ENCODE measurements at places on chromosomes 11 and 22.
A peak's percentile ranks its signal among the peaks of the same experiment; 100 is the strongest.

DNA sequence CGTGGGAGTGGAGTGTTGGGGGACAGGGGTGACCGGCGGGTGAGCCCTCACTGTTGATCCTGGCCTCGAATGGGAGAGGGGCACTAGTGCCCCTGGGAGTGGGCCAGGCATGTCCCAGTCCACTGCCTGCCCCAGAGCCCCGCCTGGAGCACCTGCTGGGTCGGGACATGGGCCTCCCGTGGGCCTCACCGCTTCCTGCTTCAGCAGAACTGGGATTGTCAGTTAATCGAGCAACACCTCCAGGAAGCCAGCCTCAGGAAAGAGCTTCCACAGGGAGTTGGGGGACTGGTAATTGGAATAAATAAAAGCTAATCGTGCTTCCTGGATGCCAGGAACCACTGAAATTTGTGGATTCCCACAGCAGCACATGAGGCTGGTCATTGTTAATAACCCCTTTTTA, 43.8 kb downstream of the PARVB start:
- H3K4me1 ChIP-seq, result peaks cover 6% of the 10 kb centered on the region
- H3K4me3 ChIP-seq, result no peak overlapping the region
- no peak overlapping the region for H3K27ac ChIP-seq
- H3K36me3 ChIP-seq, result no peaks in the 10 kb centered on the region
- no peak for ATAC-seq
- no peaks in the 10 kb centered on the region for H3K27me3 ChIP-seq

- peaks cover 55% of the 10 kb centered on the region for H3K36me3 ChIP-seq
- no peak for ATAC-seq
- H3K27me3 ChIP-seq, result no peaks in the 10 kb centered on the region
- H3K27ac ChIP-seq, result peak overlapping the region; percentile 35
- no peak overlapping the region for H3K4me3 ChIP-seq
Measured at GRCh38 chr11:74069146-74070046, 60.5 kb upstream of the UCP3 start.

DNA sequence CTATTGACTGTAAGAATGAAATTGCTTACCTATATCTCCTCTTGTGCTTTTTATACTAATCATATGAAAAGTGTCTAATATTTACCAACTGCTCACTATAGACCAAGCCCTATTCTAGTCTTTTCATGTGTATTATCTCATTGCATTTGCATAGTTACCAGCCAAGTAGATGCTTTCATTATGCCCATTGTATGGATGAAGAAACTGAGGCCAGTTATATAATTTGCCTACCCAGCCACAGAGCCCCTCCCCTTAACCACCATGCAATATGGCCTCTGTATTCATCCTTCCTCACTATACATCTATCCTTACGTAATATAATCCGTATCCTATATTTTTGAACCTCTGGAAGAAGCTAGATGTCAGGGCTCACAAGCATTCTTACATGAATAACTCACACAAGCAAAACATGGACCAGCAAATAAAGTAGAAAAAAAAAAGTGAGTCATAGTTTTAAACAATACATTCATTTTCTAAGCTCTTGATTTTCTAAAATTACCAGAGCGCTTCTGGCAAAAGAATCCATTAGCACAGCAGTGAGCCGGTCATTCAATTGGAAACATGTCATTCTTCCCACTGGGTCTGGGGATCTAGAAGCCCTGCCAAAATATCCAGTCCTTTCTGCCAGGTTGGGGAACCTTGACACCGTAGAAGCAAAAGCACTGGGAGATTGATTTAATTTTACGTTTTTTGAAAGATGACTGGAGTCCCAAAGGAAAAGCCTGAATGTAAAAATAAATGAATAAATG, 80.0 kb downstream of the C11orf91 start:
- H3K27ac ChIP-seq, result no peak overlapping the region
- H3K36me3 ChIP-seq, result no peaks in the 10 kb centered on the region
- no peak for ATAC-seq
- H3K4me1 ChIP-seq, result no peaks in the 10 kb centered on the region
- H3K27me3 ChIP-seq, result peaks cover 16% of the 10 kb centered on the region
- H3K4me3 ChIP-seq, result no peak overlapping the region

DNA sequence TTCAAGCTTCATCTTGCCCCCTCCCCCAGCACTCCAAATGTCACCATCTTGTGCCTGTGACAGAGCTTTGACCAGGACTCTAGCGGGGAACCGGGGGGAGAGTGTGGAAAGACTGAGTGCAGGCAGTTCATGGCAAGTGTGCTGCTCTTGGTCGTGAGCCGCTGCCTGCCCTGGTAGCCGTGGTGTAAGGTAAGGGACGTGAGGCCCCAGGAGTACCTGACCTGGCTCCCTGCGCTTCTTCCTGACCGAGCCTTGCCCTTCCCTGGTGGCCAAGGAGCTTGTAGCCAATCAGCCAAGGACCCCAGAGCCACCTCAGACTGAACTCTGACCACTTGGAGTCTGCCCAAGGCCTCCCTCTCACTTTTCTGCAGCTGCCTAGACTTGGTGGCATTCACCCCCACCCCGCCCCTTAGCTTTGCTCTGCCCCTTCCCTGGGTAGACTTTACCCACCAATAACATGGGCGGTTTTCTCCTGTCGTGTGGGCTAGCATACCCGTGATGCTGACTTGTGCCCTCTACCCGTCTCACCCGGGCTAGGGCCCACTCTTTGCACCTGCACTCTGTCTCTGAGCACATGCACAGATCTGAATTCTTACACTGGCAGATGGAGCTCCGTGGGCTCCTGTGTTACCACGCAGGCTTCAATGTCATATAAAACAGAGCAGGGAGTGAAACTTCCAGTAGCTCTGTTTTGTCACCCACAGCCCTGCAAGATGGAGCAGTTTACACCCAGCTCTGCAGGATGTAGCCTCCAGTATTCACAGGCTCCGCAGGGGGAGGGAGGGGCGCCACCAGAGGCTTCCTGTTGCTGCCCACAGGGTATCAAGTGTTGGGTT, 1.5 kb downstream of the DGKZ start:
- peak overlapping the region; percentile 82 for H3K27ac ChIP-seq
- peak overlapping the region; percentile 92 for H3K4me3 ChIP-seq
- peak; percentile 40 for ATAC-seq
- H3K4me1 ChIP-seq, result peaks cover 56% of the 10 kb centered on the region
- H3K27me3 ChIP-seq, result no peaks in the 10 kb centered on the region

- H3K36me3 ChIP-seq, result no peaks in the 10 kb centered on the region
- no peak overlapping the region for H3K4me3 ChIP-seq
- no peak overlapping the region for H3K27ac ChIP-seq
Measured at GRCh38 chr11:92605667-92606066, 363.8 kb upstream of the MTNR1B start.

GRCh38 chr11:117505285-117505970, 177.8 kb downstream of the CEP164 start:
- H3K27me3 ChIP-seq, result peaks cover 26% of the 10 kb centered on the region
- ATAC-seq, result no peak
- no peaks in the 10 kb centered on the region for H3K4me1 ChIP-seq
- no peaks in the 10 kb centered on the region for H3K36me3 ChIP-seq

DNA sequence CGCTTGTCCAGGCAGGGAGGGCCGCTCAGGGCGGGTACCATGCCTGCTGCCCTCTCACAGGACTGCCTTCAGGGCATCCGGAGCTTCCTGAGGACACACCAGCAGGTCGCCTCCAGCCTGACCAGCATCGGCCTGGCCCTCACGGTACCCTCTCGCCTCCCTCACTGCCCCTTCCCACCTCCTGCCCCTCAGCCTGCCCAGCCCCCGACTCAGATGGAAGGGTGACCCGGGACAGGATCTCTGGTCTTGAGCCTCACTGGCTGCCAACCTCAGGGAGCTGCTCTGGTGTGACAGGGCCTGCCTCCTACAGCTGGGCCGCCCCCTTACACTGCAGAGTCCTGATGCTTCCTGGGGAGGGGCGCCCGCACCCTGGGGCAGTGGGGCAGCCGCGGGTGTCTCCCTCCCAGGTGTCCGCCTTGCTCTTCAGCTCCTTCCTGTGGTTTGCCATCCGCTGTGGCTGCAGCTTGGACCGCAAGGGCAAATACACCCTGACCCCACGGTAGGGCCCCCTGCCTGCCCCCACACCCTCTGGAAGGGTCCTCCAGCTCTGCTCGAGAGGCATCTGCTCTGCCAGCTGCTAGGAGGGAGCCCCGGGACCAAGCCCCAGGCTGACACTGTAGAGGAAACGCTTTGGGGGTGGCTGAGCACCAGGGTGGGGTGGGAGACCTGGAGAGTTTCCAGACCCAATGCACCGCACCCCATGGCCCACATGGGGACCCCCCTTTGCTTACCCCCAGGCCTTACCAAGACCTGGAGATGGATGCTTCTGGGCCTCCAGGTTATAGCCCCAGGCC, 14.6 kb downstream of the TSPAN32 start:
- no peak overlapping the region for H3K27ac ChIP-seq
- no peaks in the 10 kb centered on the region for H3K36me3 ChIP-seq
- no peaks in the 10 kb centered on the region for H3K27me3 ChIP-seq
- no peak for ATAC-seq
- no peaks in the 10 kb centered on the region for H3K4me1 ChIP-seq
- no peak overlapping the region for H3K4me3 ChIP-seq

- peaks cover 5% of the 10 kb centered on the region for H3K4me1 ChIP-seq
- no peak for ATAC-seq
- H3K27me3 ChIP-seq, result peaks cover 76% of the 10 kb centered on the region
- H3K36me3 ChIP-seq, result no peaks in the 10 kb centered on the region
Measured at GRCh38 chr11:35419184-35419829, at the start of gene SLC1A2. Gene SLC1A2, minus strand, starts transcription at chr11:35419558. Its CDS starts 592 bp downstream, at chr11:35418966.

GRCh38 chr11:81963018-81963417, 770.6 kb downstream of the FAM181B start:
- no peak overlapping the region for H3K27ac ChIP-seq
- H3K27me3 ChIP-seq, result no peaks in the 10 kb centered on the region
- no peaks in the 10 kb centered on the region for H3K36me3 ChIP-seq
- no peaks in the 10 kb centered on the region for H3K4me1 ChIP-seq

DNA sequence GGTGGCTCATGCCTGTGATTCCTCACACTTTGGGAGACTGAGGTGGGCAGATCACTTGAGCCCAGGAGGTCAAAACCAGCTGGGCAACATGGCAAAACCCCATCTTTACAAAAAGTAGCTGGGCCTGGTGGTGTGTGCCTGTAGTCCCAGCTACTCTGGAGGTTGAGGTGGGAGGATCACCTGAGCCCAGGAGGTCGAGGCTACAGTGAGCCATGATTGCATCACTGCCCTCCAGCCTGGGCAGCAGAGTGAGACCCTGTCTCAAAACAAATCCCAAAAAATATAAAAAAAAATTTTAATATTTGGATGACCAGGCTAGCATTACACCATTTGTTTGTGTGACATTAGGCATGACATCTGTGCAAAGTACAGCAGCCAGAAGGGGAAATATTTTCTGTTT, 49.7 kb upstream of the CTTN start:
- H3K27me3 ChIP-seq, result no peaks in the 10 kb centered on the region
- no peak overlapping the region for H3K27ac ChIP-seq
- no peaks in the 10 kb centered on the region for H3K4me1 ChIP-seq
- H3K36me3 ChIP-seq, result peaks cover 90% of the 10 kb centered on the region
- no peak for ATAC-seq
- H3K4me3 ChIP-seq, result no peak overlapping the region

GRCh38 chr11:131064373-131064991, 148.2 kb upstream of the SNX19 start:
- H3K27ac ChIP-seq, result no peak overlapping the region
- H3K4me3 ChIP-seq, result no peak overlapping the region
- H3K27me3 ChIP-seq, result peaks cover 25% of the 10 kb centered on the region
- no peaks in the 10 kb centered on the region for H3K36me3 ChIP-seq

DNA sequence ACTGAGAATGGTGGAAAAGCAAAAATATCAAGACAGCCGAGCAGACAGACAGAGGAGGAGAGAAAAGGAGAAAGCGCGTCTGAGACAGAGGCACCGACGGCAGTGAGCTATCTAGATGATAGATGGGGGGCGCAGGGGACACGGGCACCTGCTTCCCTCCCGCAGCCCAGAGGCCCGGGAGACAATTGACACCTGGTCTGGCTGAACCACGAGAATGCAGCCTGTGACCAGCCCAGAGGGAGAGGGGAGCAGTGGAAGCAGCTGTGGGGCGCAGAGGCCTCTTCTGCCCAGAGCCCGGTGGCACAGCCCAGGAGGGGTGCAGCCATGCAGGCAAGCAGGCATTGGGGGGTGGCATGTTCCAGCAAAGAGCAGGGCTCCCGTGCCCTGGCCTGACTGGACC, 48.2 kb downstream of the ELFN2 start:
- H3K36me3 ChIP-seq, result no peaks in the 10 kb centered on the region
- H3K27me3 ChIP-seq, result peaks cover 29% of the 10 kb centered on the region
- no peak overlapping the region for H3K4me3 ChIP-seq
- no peaks in the 10 kb centered on the region for H3K4me1 ChIP-seq

- no peak overlapping the region for H3K4me3 ChIP-seq
- ATAC-seq, result no peak
- no peaks in the 10 kb centered on the region for H3K27me3 ChIP-seq
Measured at GRCh38 chr22:33699176-33699575, 221.1 kb downstream of the LARGE1 start.

DNA sequence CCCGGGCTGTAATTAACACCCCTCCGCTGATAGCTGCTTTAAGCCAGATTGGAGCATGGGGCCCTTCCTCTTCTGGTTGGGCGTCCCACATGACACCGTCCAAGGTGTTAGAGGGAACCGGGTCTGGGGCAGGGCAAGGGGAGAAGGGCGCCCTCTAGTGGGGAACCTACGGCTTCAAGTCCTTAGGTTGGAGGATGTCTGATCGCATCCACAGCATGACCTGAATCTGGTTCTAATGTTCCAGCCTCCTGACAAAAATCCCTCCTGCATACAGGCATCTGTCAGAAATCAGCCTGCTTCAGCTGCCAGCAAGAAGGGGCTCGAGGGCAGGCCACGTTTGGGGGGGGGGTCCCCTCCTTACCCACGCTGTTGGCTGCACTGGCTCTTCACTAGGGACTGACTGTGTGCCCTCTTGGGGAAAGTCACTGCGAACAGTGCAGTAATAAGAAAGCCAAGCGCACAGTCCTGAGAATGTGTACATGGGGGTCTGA, 94.2 kb upstream of the TBCEL start:
- H3K4me1 ChIP-seq, result no peaks in the 10 kb centered on the region
- no peak overlapping the region for H3K4me3 ChIP-seq
- peak; percentile 59 for ATAC-seq
- H3K27me3 ChIP-seq, result peaks cover 4% of the 10 kb centered on the region
- no peaks in the 10 kb centered on the region for H3K36me3 ChIP-seq
- H3K27ac ChIP-seq, result no peak overlapping the region

DNA sequence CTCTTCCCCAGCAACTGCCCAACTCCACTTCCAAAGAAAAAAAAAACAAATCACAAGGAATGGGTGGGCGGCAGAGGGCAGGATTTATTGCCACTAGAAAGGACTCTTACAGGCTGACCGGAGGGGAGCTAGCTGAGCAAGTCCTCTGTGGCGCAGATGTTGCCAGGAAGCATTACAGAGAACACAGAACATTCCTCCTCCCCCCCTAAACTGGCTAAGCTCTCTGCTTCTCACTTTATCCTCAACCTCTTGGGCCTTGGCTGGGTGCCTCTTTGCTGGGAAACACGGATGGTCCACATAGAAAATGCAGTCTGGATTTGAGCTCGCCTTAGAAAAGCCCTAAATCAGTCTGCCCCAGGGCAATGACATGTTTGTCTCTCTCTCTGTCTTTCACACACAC, 12.6 kb upstream of the FJX1 start:
- H3K4me3 ChIP-seq, result no peak overlapping the region
- no peaks in the 10 kb centered on the region for H3K4me1 ChIP-seq
- no peak overlapping the region for H3K27ac ChIP-seq
- ATAC-seq, result no peak
